ENCODE measurements at places on chromosomes 1 and 21.
A peak's percentile ranks its signal among the peaks of the same experiment; 100 is the strongest.

- no peak for DNase-seq
These were observed 25.8 kb downstream of the KIF26B start for GRCh38 chr1:245180496-245181157.

- no peak for DNase-seq
These were observed 27.4 kb downstream of the DUSP10 start for GRCh38 chr1:221714227-221715152.

GRCh38 chr1:100786870-100787269 lies 67.3 kb downstream of the VCAM1 start:
- no peak for DNase-seq

DNA sequence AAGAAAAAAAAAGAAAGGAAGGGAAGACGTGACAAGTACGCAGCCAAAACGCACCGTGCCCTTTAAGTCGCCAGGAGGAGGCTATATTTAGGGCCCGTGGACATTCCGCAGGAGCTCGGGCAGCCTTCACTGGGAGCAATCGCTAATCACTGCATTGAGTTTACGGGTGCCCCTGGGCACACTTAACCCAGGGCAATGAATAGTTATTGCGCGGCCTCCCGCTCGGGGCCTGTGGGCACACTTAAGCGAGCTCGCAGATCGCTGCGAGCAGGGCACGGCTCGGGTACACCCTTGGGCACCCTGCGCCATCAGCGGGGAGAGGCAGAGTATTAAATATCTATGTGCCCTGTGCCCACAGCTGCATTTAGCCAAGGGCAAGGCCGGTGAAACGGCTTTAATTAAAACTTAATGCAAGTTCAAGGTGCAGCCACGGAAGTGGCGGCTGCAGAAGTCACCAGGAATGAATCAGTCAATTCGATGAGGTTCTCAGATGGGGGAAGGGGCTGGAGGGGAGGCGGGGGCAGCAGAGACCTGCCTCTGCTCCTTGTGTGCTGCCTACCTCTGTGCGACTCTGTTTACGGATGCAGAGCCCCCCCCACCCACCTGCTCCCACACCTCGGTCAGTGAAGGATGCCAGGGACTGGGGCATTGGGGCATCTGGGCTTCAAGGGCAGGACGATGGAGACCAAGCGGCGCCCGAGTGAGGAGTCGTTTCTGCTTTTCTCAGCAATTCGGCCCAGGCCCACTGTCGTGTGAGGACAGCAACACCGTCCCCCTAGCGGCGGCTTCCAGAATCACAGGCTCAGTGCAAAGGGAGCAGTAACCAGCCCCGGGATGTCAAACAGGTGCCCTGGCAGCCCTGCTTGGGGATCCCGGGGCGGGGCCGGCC lies 51.8 kb upstream of the TARDBP start:
- DNase-seq: peak; percentile 40

DNA sequence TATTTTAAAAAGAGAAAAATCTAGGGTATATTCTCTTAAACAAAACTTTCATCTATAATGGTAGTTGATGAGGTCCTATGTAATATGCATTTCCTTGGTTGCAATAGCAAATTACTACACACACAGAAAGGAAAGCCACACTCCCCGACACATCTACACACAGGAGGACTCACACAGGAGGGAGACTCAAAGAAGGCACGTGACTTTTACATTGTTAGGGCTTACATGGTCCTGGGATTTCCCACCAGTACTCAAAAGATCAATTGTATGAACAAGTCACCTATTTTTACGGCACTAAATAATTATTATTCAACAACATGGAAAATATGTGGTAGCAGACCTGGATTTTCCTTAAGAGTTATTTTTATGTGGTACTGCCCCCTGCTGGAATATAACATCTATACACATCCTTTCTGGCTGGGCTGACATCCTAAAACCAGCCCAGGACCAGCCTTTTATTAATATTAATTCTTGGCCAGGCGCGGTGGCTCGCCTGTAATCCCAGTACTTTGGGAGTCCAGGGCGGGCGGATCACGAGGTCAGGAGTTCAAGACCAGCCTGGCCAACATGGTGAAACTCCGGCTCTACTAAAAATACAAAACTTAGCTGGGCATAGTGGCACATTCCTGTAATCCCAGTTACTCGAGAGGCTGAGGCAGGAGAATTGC lies 33.9 kb upstream of the LGALS8 start:
- DNase-seq: peak; percentile 41

DNA sequence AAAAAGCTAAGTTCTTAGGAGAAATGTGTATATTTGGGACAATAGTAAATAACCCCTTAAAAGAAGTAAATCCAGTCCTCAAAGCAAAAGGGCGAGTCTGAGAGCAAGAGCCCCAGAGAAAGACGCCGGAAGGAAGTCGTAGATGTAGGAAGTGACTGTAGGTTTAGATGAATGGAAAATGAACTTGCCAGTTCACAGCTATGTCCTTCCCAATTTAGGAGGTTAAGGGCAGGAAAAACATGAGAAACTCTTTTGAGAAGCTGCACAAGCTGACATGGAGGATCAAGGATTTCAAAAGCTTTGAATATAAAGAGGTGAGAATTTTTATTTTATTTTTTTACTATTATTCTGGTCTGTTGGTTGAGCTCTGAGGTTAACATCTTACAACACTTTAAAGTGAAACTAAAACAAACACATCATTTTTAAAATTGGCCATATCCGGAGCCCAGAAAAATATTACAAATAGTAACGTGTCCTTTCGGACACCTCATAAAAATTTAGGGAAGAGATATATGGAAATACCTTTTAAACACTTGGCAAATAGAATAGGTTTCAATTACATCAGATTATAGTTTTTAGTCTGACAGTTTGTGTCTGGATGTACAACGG lies 1178.6 kb downstream of the MRPL39 start:
- no peak for DNase-seq

DNA sequence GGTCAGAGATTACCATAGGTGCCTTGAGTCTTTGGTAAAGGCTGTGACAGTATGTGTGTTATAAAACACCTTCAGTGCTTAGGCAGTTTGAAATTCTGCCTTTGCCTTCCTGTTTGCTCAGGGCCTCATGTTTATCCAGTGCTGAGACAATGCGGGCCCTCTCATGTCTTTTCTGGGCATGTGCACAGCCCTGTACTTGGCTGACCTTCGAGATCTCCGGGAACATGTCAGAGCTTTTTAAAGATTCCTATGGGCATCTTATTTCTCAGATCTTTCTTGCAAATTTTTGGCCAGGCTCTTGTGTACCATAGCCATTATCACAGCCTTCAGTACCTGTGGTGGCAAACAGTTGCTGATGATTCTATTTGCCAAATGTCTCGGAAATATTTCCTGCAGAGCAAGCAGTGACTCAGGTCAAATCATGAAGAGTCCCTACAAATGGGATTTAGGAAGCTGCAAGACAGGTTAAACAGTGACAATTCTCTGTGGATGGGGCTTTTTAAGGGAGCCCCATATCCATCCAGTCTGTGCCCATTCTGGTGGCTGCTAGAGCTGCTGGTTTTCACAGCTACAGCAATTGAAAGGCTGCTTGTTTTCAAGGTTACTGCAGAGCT lies 42.1 kb downstream of the HOOK1 start:
- DNase-seq: no peak

DNA sequence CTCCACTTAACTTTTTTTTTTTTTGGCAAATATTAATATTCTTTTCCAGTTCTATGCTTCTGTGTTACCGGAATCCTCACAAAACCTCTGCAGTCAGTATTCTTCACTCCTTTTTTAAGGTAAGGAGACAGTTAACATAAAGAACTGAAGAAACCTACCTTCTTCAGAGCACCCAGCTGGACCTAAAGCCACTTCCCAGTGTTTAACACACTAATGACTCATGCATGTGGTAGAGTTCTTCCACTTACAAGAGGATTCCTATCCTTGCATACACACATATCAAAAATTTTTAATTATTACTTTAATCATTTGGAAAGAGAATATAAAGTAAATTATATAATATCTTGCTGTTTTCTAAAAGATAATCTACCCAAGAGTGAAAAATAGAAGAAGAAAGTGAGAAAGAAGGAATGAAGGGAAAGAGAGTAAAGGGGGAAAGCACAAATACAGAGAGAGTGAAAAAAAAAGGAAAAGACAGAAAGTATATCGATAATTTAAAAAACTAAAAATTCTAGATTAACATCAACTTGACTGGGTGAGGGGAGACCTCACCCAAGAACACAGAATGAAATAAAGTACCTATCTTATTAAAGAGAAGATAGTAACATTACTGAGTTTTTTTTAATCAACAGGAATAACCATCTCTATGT lies 54.9 kb downstream of the ENAH start:
- no peak for DNase-seq

DNA sequence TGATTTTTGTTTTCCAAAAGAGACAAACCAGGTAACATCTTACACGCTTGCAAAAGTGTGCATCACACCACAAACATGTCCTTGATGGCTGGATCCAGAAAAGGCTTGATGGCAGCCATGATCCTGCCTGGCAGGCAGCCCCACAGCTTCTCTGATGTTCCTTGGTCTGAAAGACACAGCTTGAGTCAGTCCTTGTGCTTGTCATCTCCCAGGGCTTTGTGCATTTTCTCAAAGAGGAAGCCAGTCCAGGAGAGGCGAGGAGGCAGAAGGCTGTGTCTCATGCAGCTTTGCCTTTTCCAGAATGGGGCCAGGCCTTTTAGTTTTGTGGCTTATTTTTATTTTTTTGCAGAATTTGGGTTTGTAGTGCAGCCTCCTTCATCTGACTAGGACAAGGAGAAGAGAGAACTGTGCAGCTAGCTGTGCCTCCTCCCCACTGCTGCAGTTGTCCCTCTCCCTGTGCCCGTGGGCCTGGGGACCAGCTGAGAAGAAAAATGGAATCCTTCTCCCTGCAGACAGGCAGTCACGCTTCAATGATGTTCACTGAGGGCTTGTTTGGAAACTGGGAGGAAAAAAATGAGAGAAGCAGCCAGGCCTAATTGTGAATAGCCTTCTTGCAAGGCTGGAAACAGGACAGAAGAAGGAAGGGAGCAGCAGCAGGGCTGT lies 7.4 kb downstream of the FNDC5 start:
- no peak for DNase-seq

DNA sequence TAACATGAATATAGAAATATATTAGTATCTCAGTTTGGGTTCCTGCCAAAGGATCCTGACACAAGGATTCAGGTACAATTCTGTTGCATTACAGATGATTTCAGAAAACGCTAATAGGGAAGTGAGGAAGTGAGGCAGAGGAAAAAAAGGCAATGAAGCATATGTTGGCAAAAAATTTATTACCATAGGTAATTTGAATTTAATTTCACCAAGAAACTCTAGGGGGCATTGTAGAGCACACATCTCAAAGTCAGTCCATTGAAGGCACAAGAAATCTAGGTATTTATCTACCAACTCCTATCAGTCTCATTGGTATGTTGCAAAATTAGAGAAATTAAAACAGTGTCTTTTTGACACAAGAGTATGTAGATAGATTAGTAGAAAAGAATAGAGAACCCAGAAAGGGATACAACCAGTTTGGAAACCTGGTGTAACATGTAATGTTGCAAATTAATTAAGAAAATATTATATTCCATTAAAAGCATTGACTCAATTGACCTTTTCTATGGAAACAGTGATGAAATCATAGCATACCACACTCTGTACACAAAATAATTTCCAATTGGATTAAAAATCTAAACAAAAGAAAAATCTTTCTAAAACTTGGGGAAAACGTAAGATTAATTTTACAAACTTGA lies 104.9 kb upstream of the SNX7 start:
- DNase-seq: peak; percentile 1

- DNase-seq: no peak
These were observed 58.2 kb downstream of the GADD45A start for GRCh38 chr1:67743072-67743725.

DNA sequence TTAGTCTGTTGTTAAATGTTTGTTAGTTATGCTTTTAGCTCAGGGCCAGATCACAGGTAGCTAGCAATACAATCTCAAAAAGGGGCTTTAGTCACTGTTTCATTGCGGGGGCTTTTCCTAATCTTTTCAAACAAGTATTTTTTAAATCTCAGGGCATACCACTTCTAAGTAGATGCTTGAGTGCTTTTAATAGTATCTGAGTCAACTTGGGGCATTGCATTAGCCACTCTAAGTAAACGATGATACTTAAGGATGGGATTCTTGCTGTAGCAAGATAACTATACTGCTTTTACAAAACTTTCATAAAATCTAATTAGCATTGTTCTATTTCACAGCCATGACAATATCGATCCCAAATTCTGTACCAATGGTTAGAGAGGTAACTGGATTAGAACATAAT lies 11.6 kb downstream of the CDC42BPA start:
- no peak for DNase-seq

DNA sequence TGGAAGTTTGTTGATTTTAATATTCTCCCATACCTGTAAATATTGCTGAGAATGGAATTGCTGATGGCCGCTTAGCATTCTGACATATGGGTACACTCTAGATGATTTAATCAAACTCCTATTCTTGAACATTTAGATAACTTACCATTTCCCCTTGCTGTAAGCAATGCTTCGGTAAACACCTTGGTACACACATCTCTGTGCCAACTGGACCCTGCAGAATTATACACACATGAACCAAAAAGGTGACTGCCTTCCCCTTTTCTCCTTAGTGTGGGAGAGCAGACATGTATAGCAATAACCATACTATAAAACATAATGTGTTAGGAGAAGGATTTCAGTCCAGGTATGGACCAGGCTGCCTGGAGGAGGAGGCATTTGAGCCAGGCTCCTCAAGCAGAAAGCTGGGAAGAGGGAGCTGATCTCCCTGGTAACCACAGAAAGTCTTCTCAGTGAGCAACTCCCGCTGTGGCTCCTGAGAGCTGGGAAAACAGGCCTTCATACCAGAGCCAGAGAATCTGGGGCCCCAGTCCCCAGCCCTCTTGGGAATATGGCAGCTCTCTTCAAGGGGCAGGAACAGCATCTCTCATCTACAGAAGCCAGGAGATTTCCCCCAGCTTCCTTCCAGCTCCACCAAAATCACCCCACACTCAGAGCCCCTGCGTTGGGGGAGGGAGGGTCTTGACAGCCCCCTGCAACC lies 33.9 kb upstream of the CSF1 start:
- DNase-seq: no peak

GRCh38 chr1:53544728-53545515 lies 85.7 kb downstream of the DMRTB1 start:
- no peak for DNase-seq

DNA sequence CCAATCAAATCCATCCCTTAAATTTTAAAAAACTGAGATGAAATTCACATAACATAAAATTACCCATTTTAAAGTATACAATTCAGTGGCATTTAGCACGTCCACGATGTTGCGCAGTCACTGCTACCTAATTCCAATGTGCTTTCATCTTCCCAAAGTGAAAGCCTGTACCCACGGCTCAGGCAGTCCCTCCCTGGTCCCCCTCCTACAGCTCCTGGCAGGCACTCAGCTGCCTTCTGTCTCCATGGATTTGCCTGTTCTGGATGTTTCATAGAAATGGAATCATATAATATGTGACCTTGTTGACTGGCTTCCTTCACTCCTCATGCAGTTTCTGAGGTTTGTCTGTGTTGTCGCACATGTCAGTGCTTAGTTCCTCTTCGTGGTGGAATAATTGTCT lies 386.3 kb downstream of the CAMTA1 start:
- no peak for DNase-seq

DNA sequence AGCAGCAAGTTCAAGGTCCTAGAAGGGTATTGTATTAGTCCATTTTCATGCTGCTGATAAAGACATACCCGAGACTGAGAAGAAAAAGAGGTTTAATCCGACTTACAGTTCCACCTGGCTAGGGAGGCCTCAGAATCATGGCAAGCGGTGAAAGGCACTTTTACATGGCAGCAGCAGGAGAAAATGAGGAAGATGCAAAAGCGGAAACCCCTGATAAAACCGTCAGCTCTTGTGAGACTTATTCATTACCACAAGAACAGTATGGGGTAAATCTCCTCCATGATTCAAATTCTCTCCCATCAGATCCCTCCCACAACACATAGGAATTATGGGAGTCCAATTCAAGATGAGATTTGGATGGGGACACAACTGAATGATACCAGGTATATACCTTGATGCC lies 409.5 kb downstream of the NTNG1 start:
- DNase-seq: no peak
